ENCODE measurements at places on chromosomes 4 and X.

DNA sequence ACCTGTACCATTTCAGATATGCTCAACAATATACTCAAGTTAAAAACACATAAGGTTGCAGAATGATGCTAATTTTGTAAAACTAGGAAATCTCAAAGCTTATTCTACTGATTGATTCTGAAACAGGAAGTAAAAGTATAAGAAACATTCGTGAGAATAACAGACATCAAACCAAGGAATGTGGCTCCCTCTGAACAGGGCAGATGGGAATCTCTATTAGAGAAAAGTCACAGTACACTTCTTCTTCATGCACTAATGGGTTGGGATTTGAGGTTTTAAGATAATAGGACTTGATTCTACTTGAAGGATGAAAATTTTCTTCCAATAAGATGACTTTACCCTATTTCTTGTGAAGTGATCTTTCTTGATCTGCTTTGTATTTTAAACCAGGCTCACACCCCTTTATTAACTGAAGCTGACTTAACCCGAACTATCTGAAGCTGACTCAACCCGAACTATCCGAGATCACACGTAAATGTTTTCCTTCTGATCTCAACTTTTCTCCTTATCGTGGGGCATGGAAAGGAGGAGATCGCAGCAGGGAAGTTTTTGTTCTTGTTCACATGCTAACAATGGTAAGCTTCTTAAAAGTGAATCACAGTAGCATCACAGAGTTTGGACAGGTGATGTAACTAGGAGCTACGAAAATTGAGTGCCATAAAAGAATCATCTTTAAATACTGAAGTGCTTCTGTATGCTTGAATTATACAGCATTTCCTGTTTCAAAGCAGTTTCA lies 363.1 kb upstream of the ZFP42 start:
- DNase-seq: no peak

GRCh38 chr4:173485164-173485563 lies 44.9 kb downstream of the HAND2 start:
- DNase-seq: no peak

DNA sequence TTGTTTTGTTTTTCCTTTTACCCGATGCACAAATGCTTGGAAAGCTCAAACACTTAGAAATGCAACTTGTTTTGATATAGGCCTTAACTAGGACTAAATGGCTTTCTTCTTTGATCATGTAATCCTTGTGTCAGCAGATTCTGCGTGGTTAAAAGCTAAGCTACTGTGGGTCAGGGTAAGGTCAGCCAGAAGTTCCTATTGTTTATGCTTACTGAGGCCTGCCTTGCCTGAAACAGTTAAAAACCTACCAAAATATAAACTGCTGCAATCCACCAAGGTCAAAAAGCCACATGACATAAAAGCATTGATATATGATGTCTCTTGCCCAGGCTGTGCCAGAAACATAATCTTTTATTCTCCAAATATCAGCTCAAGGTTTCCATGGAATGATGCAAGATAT lies 223.4 kb downstream of the FAM47B start:
- peak; percentile 19 for DNase-seq

GRCh38 chr4:156959298-156959702 lies 12.3 kb downstream of the PDGFC start:
- no peak for DNase-seq

DNA sequence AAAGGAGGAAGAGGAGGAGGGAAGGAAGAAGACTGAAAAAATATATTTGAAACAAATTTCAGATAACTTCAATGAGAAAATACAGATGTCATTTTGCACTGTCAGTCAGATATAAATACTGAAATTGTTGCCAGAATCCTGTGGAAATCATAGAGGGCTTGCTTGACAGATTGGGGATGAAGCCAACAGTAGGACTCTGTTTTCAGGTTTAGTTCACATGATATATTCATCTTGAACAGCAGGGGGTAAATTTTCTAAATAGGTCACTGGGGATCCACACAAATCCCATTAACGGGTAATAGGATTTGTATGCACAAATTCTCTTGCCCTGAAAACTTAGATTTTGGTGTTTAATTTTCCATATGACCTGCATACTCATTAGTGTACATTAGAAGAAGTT lies 103.3 kb upstream of the PCDH18 start:
- no peak for DNase-seq

GRCh38 chrX:136200466-136200865 lies 50.7 kb downstream of the MAP7D3 start:
- DNase-seq: no peak

DNA sequence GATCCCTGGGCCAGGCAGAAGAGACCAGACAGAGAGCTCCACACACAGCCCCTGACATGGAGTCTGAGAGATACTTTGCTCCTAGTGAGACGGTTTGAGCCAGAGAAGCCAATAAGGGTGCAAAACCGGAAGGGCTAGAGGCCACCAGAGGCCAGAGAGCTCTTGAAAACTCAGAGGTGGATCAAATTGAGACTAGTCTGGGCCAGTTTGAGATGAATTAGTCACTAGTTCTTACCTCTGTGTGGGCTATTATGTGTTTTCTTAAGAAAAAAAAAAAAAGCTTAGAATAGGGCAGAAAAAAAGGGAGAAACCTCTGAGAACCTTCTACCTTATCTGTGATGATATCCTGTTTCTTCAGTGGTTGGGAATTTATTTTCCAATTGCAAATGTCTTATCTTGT lies 110.4 kb upstream of the EDNRA start:
- no peak for DNase-seq

GRCh38 chr4:127364397-127364796 lies 268.4 kb upstream of the INTU start:
- DNase-seq: no peak

- no peak for DNase-seq
These were observed 246.8 kb downstream of the ADGRL3 start for GRCh38 chr4:61446941-61447340.

DNA sequence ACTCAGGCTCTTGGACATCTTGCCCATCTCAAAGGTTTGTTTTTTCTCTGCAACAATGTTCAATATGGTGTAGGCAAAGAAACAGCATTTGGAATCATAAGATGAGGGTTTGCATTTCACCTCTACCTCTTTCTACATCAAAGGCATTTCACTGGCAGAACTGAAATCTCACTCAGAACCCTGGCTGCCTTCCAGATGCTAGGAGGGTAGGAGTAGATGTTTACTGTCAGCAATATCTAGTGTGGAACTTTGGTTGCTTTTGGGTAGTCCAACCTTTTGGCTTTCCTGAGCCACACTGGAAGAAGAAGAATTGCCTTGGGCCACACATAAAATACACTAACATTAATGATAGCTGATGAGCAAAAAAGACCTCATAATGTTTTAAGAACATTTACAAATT lies 297.0 kb upstream of the KLF3 start:
- DNase-seq: no peak

DNA sequence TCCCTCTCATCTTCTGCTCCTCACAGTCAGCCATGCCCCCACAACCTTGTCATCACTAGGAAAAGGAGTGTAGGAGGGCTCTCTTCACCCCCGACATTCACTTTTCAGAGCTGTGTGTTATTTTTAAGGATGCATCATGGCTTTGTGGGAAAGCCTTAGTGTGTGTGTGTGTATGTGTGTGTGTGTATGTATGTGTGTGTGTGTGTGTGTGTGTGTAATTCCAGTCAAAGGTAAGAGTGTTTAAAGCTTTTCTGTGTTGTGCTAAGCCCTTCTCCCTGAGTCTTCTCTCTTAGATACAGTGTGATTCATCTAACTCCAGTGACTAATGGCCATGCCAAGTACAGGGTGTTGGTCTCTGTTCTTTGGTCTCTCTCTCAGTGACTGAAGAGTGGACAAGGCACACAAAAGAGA lies 76.6 kb downstream of the CHIC2 start:
- DNase-seq: no peak

DNA sequence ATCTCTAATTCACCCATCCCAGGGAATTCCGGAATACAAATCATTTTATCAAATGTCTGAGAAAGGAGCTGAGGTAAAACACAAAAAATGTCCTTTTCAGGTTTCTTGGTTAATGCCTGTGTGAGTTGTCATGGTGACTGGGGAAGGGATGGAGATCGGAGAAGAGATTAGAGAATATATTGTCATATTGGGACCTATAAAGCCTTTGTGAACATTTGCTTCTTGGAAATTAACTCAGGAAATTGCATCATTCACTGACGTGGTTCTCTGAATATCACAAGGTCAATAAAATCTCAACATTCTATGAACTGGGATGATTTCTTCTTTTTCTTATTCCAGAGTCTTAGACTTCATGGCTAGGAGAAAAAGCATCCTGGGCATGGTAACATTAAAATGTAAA lies 174.8 kb upstream of the GLRA2 start:
- no peak for DNase-seq

- DNase-seq: peak; percentile 31
These were observed 46.7 kb downstream of the IRF2 start for GRCh38 chr4:184427687-184428086.

GRCh38 chrX:44456685-44457084 lies 86.0 kb downstream of the FUNDC1 start:
- no peak for DNase-seq

DNA sequence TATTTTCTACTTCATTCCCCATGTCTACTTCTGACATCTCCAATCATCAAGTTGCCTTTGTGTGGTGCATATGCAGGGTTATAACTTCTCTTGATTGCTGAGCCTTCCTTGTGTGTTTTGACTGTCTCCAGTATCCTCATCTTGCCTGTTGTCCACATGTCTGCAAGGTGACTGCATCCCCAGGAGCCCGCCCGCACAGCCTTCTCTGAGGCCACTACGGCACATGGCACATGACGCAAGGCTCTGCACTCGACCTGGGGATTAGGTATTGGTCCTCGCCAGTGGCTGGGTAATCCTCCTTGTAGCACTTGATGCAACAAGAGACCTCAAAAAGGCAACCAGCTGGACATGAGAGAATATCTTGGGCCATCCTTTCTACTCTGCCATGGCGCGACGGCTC lies 122.6 kb downstream of the SORBS2 start:
- DNase-seq: no peak

DNA sequence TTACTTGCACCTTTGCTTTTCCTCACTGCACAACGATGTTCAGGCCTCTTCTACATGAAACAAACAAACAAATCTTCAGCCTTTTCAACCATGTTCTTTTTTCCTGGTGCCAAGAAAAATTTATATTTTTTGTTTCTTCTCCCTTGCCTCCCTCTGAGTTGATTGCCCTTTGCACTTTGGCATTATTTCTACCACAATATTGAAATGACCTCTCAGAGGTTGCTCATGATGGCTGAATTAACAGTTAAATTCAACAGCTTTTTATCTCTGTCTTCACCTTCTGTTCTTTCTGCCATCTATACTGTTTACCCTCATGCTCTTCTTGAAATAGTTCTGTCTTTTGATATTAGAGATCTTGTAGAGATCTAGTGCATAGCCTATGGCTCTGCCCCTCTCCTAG lies 308.9 kb downstream of the ARHGAP24 start:
- no peak for DNase-seq

GRCh38 chr4:73718375-73719373 lies 21.7 kb upstream of the CXCL8 start:
- peak; percentile 31 for DNase-seq

- peak; percentile 91 for DNase-seq
These were observed 91.4 kb downstream of the RTL9 start for GRCh38 chrX:110450050-110450449.

DNA sequence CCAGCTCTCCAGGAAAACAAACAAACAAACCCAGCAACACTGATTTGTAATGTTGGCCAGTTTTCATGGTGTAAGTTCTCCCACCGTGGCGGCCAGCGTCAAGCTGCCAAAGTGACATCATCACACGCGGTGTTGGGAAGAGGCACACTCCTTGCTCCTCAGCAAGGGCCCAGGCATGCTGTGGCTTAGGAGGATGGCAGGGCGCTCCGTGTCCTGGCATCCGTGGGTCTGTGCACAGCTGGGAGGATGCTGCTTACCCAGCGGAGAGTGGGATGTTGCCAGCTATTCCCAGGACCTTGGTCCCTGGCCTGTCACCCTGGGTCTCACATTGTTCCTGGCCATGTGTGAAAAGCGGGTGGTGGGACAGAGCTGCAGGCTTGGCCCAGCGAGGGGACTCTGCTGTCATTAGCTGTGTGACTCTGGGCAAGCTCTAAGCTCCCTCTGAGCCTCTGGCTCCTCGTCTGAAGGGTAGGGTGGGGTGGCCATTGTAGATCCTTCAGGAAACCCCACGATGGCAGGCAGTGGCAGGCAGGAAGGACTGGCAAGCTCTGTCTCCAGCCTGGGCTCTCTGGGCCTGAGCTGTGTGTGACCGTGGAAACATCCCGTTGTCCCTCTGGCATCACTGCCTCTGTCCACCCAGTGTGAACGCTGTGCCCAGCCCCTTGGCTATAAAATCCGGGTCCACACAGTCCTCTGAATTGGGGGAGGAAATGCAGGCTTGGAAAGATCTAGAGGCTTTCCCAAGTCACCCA lies 10.8 kb downstream of the PSAPL1 start:
- DNase-seq: no peak

GRCh38 chrX:70664726-70665125 lies 220.1 kb downstream of the DLG3 start:
- peak; percentile 42 for DNase-seq

- no peak for DNase-seq
These were observed 48.9 kb upstream of the TEX13A start for GRCh38 chrX:105269386-105269785.

DNA sequence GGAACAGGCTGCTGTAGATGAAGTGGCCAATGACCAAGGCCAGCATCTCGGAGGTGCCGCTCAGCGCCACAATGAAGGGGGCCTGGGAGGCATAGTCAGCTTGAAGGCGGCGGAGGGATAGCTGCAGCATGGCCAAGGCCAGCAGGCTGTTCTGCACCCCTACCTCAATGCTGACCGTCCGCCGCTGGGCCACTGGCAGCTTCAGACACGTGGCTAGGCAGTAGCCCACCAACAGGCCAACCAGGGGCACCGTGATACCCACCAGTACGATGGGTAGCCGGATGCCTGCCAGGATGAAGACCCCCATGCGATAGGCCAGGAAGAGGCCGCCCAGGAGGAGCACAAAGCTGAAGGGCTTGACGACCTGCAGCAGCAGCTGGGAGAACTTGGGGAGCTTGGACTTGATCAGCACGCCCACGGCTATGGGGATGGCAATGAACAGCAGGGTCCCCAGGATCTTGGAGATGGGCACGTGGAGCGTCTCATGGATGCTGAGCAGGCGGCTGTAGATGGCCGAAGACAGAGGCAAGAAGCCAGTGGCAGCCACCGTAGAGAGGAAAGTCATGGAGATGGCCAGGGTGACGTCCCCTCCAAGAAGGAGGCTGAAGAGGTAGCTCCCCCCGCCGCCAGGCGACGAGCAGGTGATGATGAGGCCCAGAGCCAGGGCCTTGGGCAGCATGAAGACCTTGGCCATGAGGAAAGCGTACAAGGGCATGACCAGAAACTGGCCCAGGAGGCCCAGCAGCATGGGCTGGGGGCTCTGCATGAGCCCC lies 1.3 kb upstream of the UBL4A start:
- no peak for DNase-seq

Data from OCI-M1 (cell line).